ENCODE measurements at places on chromosomes 2 and 18.

- DNase-seq = peak; percentile 95
Observed at GRCh38 chr2:159131914-159132281, 154.6 kb downstream of the WDSUB1 start.

GRCh38 chr2:68574202-68574791, 69.1 kb upstream of the PROKR1 start:
- DNase-seq = no peak

GRCh38 chr2:201698588-201699226, at the start of gene MPP4:
TSS of gene MPP4 (minus strand) at chr2:201698644. CDS start at chr2:201693954, 4,690 bp downstream.
- DNase-seq = no peak

- no peak for DNase-seq
Observed at GRCh38 chr2:159612255-159612901, 4.0 kb downstream of the BAZ2B start.

- no peak for DNase-seq
Observed at GRCh38 chr18:70374154-70374553, 85.3 kb downstream of the SOCS6 start.

- no peak for DNase-seq
Observed at GRCh38 chr2:46800218-46800617, 115.4 kb downstream of the MCFD2 start.

GRCh38 chr2:143608758-143609157, 479.5 kb downstream of the ARHGAP15 start:
- no peak for DNase-seq

GRCh38 chr2:182378759-182379158, 48.1 kb downstream of the PDE1A start:
- DNase-seq = no peak
